ENCODE measurements at places on chromosomes 2 and 18. TPM values are rescaled to one million over a fixed set of nuclear protein-coding genes. Genes with fewer than 3 reads are reported as not detected.

GRCh38 chr2:237143676-237144440 lies 58.2 kb downstream of the COPS8 start:
- DNase-seq: no peak

GRCh38 chr18:23716966-23717365 lies 27.7 kb downstream of the LAMA3 start:
- DNase-seq: no peak

GRCh38 chr2:126781206-126781605 lies 117.5 kb upstream of the TEX51 start:
- no peak for DNase-seq

DNA sequence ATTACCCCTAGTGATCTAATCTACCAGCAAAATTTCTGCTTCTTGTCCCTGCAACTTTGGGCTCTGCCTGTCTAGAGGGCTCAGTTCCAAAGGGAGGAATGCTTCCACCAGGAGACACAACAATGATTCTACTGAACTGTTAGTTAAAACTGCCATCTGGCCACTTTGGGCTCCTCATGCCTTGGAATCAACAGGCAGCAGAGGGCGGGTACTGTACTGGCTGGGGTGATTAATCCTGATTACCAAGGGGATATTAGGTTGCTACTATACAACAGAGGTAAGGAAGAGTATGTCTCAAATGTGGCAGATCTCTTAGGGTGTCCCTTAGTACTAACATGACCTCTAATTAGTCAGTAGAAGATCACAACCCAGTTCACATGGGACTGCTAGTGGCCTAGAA lies 21.4 kb downstream of the HADHA start:
- no peak for DNase-seq

- no peak for DNase-seq
Measured at GRCh38 chr2:69766014-69766413, 24.1 kb downstream of the ANXA4 start.

DNA sequence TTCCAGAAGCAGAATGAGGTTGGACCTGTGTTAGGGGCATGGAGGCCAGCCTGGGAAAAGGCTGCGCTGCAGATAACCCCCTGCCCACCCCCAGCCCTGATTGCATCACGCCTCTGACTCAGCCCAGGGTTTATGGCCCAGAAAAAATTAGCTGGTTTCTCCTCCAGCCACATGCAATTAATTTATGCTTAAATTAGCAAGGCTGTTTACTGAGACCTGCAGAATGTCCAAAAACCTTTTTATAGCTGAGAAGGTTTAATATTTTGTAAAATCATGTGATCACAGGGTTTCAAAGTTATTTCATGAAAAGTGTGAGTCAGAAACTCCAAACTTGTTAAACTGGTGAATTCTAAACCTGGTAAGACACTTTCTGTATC lies 123.1 kb upstream of the HDAC4 start:
- DNase-seq: no peak

GRCh38 chr2:18219676-18220075 lies 340.8 kb downstream of the RDH14 start:
- DNase-seq: no peak

GRCh38 chr18:62460851-62461300 lies 61.9 kb upstream of the ZCCHC2 start:
- no peak for DNase-seq

The ZBTB7C gene
- polyA plus RNA-seq: not detected
